ENCODE measurements at places on chromosomes 11 and 22.

GRCh38 chr11:88181776-88182175 lies 6.5 kb upstream of the RAB38 start:
- no peak for DNase-seq

- no peak for DNase-seq
Observed at GRCh38 chr11:1387961-1388762, 1.6 kb upstream of the BRSK2 start.

DNA sequence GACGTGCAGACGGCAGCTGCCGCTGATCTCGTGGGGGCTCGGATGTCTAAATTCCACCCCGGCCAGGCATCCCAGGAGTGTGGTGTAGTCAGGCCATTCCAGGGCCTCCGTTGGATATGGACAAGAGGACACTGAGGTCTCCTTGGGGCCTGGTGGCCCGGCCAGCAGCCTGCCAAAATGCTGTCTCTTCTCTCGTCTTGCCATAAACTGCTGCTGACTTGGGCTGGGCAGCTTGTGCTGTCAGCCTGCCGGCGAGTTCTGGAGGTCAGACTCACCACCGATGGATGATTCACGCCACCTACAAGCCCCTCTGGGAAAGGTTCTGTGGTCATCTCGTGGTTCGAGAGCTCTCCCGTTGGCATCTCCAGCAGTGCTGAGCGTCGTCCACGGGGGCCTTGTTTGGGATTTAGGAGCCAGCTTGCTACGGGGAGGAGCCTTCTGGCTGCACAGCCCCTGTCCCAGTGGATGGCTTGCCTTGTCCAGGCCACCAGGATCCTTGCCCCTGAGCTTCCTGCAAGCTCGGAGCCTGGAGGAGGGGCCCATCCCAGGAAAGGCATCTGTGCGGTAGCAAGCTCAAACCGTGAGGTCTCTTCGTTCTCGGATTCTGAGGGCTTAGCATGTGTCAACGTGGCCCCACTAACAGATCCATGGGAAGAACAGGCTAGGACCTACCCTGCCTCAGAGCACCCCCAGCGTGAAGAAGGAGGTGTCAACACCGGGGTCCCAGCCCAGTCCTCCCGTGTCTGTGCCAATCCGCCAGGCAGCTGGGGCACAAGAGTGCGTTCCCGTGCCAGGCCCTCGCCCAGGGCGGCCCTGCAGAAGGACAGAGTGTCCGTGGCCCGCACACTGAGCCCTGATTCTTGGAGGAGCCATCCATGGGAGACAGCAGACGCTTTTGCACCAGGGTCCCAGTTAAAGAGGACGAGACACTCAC lies 1114.1 kb downstream of the BRD1 start:
- DNase-seq: peak; percentile 76

DNA sequence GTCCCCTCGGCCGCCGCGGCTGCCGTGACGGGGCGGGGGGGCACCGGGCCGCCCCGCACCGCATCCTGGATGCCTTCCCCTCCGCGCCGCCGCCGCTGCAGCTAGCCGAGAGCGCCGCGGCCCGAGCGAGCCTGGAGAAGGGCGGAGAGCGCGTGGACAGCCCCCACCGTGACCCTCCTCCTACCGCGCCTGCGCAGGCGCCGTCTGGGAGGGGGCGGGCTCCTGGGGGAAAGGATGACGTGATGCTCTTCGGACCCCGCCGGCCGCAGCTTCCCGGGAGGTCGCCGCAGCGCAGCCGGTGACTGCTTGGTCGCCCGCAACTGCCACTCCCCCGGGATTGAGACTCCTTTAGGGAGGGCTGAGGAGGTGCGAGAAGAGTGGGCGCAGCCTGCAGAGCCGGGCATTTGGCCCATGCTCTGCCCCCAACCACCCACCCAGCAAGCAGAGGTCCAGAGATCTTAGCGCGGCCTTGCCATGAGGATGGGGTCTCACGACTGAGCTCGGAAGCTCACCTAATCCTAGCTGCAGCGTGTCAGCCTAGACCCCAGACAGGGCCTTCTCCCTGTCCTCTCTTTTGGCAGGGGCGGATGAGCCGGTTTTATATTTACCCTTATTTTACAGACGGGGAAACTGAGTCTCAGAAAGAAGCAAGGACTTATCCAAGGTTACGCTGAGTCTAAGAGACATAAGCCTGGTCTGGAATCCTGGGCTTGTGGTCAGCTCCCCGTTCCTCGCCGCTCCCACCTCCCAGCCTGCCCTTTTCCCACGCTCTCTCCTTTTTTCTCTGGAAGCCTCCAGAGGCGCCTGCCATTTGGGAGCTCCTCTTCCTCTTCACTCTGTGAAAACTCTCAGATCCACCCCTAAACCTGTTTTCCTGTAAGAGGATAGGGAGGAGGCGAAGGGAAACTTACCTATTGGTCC lies at the start of gene DENND5A:
Gene DENND5A, minus strand, starts transcription at position 140 of the 921 bp plus-strand sequence. CDS start 281 bp downstream, outside the sequence.
- DNase-seq: peak; percentile 95

DNA sequence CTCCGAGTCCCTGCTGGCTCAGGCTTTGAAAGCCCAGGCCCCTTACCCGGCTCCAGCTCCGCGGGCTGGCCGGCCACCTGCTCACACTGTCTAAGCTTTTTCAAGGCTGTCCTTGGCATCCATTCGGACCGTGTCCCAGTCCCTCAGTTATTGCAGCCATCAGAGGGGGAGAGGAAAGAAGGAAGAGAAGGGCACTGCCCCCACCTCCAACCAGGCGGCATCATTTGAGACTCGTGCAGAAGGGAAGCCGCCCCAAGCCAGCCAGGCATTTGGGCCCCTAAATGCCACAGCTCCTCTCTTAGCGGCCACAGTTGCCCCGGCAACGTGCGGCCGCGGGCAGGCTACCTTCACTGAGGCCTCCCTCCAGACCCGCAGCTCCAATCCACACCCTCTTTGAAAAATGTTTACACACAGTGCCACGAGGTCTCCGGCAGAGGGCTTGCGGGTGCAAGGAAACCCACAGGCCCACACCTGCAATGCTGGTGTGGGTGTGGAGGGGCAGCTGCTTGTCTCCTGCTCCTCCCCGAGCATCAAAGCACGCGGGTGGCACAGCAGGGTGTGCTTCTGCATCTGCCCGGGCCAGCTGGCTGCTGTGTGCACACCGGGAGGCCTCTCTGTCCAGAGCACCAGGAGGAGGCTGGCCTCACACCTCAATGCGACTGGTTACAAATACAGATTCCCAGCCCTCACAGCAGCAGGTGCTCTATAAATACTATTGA lies 124.4 kb downstream of the CTTN start:
- DNase-seq: peak; percentile 71

Data from posterior vena cava (tissue), 2 donors.